ENCODE measurements at places on chromosomes 4 and X.
A peak's percentile ranks its signal among the peaks of the same experiment; 100 is the strongest.

- DNase-seq = no peak
Measured at GRCh38 chr4:6095897-6096296, 77.7 kb upstream of the C4orf50 start.

DNA sequence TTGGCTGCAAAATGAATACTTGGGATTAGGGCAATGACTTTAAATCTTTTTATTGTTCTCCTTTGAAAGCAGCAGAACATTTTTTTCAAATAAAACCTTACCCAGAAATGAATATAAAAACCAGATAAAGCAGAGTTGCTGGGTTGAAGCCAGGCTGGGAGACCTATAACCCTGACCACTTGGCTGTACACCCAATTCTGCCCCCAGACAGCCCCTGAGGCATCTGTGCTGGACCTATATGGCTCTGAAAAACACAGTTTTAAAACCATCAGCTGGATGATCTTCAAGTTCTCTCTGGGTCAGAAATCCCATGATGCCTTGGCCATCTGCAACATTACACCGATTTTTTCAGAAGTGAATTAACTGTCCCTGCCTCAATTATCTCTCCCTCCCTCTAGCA lies 23.7 kb upstream of the GLRA2 start:
- no peak for DNase-seq

DNA sequence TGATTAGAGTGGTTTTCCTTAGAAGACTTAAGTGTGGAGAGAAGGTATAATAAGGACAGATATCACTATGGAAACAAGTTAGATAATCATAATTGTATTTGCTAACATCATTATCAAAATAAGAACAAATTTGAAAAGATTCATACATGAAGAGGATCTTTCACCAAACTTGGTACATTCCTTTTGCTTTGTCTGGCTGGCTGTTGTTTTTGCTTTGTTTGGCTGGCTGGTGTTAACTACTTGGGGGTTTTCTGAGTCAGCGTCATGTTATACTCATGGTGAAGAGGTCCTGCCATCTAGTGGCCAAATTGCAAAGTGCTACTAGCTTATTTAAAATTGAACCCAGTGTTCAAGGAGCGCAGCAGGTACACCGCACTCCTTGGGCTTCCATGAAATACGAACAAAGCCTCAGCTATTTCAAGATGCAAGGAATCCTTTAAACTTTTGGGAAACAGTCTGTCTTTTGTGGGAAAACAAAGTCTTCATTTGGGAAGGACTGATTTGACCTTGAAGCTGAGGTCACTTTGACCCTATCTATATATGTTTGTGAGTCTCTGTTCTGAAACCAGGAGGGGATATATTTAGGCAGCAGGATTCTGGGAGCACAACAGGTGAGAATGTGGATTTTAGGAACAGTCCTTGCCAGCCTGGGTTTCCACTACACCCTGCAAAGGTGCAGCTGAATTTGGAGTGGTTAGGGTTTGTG lies 129.7 kb downstream of the PLS3 start:
- DNase-seq = peak; percentile 85

DNA sequence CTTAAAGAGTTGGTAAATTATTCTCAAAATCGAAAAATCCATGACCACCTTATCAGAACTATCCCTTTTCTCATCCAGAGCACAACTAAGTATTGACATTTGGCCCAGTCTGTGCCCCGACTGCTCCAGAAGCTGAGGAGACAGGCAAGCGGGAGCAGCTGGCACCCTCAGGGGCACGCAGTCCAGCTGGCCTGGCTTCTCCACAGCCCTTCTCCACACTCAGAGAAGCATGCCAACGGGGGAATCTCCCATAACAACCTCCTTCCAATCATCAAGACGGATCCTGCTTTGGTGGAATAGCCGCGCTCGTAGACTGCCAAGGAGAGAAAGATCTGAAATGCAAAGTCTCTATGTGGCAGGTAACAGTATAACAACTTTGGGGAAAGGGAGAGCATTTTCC lies 85.4 kb downstream of the AFAP1 start:
- DNase-seq = no peak

- peak; percentile 38 for DNase-seq
Measured at GRCh38 chr4:183130328-183131155, 31.5 kb downstream of the WWC2 start.

- peak; percentile 26 for DNase-seq
Measured at GRCh38 chr4:109947457-109947856, 34.8 kb downstream of the EGF start.

- no peak for DNase-seq
Measured at GRCh38 chr4:54016504-54016903, 47.9 kb downstream of the CHIC2 start.

DNA sequence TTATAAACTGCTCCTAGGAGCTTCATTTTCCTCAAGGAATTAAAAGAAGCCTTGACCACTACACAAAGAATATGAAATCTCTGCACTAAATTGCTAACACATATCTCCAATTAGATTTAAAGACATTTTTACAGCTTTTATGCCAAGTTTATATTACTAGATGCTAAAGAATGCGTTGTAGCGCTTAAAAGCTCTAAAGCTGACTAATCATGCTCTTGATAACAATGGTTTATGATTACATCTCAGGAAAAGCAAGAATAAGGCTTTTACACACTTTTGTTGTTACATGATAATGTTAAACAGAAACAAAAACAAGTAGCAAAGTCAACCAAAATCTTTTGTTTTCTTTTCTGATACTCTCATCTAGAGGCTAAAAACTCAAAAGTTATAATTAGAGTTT lies 44.7 kb downstream of the SLC10A7 start:
- DNase-seq = no peak

GRCh38 chr4:183438458-183439113 lies 5.8 kb upstream of the CDKN2AIP start:
- DNase-seq = peak; percentile 83

GRCh38 chrX:155747520-155747919 lies 133.6 kb upstream of the VAMP7 start:
- DNase-seq = peak; percentile 1

- no peak for DNase-seq
Measured at GRCh38 chr4:182897601-182898478, 19.3 kb downstream of the DCTD start.

- DNase-seq = no peak
Measured at GRCh38 chr4:169846396-169846795, 88.7 kb upstream of the HPF1 start.

GRCh38 chr4:158965226-158965625 lies 137.7 kb upstream of the RAPGEF2 start:
- DNase-seq = no peak

GRCh38 chr4:108003982-108004515 lies 14.4 kb downstream of the HADH start:
- DNase-seq = no peak

DNA sequence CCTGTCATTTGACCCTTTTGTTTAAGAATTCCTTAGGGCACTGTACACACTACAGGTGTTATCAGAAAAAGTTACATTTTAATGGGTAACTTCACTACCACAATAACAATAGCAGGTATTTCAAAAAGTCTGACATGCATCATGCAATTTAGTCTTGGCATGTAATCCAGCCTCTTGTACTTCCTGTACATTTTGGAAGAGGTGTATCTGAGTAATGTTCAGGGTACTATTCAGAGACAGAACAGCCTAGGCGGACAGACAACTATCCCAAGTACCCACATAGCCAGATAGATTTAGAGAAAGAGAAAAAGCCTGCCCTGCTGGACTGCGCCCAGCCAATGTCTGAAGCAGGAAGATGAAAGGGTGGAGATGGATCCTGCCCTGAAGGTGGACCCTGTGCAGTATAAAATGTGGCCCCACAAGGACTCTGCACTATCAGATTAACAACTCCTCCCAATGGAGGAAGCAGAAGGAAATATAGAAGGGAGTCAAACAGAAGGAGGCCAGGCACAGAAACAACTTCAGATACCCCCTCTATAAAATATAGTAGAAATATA lies 8.5 kb downstream of the UGT2B7 start:
- no peak for DNase-seq

- no peak for DNase-seq
Measured at GRCh38 chr4:117096462-117096861, 11.1 kb upstream of the TRAM1L1 start.

DNA sequence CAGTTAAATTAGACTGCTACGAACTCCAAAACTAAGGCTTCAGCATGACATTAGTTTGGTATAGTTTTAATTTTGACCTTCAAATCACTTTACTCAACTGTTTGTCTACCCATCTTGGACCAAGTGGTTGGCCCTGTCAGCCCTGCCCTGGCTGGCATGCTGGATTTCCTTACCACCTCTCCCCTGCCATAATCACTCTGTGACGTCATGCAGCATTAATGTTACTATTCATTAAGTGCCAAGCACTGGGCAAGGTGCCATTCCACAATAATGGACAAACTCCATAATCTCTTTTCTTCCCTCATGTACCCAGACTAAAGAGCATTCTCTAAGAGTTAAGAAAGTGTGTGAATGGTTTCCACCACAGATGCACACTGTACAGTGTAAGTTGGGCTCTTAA lies 277.0 kb upstream of the INTU start:
- DNase-seq = no peak

DNA sequence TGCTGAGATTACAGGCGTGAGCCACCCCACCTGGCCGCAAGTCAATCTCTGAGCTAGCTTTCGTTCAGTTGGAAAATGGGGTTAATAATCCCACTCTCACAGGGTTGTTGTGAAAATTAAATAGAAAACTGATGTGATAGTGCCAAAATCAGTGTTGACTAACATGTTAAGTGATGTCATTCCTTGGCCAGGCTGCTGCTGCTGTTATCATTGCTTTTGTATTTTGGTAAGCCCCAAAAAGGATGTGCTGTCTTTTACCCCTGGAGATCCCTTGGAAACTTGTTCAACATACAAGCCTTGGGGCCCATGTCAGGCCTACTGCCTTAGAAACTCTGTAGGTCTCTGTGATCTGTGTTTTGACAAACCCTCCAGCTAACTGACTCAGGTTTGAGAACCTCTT lies 106.3 kb downstream of the AFF1 start:
- peak; percentile 79 for DNase-seq

DNA sequence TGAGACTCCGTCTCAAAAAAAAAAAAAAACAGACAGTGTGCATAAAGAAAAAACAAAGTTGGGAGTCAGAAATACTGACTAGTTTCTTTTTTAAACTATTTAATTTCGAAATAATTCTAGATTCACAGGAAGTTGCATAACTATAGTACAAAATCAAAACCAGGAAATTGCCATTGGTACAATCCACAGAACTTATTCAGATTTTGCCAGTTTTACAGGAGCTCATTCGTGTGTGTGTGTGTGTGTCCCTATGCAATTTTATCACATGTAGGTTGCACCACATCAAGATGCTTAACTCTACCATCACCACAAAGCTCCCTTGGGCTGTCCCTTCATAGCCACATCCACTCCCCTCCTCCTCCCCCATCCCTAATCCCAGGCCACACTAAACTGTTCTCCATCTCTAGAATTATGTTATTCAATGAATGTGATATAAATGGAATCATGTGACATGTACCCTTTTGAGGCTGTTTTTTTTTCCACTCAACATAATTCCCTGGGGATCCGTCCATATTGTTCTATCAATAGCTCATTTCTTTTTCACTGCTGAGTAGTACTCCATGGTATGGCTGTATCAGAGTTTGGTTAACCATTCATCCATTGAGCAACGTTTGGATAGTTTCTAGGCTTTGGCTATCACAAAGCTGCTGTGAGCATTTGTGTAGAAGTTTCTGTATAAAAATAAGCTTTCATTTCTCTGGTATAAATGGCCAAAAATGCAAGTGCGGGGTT lies 16.3 kb upstream of the DDX3X start:
- peak; percentile 58 for DNase-seq

DNA sequence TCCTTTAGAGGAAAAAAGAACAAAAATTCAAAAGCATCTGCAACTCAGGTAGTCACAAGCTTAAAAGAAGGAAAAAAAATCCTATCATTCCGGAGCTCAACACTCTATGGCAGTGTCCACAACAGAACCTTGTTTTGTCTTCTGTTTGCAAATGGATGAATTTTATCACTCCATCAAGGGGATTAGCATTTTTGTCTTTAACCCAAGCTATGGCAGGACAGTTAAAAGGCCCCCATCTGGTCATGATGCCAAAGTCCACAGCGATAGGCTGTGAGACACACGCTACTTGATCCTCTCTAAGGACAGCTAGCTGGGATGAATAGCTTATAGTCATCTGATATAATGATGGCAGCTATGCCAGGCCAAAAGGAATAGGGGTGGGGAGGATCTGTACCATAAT lies 16.6 kb downstream of the AMER1 start:
- DNase-seq = no peak

- DNase-seq = no peak
Measured at GRCh38 chr4:56603297-56603696, 77.8 kb downstream of the HOPX start.

- DNase-seq = peak; percentile 2
Measured at GRCh38 chrX:55908661-55909212, 191.2 kb downstream of the RRAGB start.

DNA sequence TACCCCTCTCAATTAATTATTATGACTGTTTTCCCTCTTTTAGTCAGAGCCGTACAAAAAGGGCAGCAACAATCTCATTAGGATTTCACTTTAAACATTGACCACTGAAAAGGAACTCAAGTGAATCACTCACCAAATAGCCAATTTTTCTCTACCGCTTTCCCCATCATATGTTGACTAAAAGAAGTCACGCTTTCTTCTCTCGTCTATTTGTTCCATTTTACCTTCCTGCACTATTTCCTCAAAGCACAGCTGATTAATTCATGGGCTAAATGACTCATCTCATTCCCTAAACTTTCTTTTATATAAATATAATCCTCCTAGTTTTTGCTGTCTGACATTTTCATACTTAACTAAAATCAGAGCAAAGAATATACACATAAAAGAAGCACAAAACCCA lies 8.2 kb downstream of the MID1 start:
- DNase-seq = peak; percentile 78

DNA sequence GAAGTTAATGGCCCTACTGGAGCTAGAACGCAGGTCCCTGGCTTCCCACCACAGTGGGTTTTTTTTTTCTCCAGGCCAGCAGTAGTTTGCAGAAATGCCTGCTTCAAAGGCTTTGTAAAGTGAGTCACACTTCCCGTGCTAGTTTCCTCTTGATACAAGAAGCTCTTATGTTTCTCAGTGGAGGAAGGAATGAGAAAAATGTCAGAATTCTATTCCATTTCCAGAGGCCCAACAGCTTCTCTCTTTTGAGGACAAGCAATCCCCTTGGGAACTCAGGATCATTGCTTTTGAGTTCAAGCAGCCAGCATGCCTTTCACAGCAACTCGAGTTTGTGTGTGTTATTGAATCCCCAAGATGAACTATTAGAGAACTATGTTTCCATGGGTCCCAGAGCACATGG lies 134.3 kb downstream of the GUCY2F start:
- peak; percentile 39 for DNase-seq

- peak; percentile 66 for DNase-seq
Measured at GRCh38 chr4:73998040-73999011, at the start of gene CXCL5. TSS of gene CXCL5 (minus strand) at chr4:73998677. CDS start at chr4:73998581, 96 bp downstream.

DNA sequence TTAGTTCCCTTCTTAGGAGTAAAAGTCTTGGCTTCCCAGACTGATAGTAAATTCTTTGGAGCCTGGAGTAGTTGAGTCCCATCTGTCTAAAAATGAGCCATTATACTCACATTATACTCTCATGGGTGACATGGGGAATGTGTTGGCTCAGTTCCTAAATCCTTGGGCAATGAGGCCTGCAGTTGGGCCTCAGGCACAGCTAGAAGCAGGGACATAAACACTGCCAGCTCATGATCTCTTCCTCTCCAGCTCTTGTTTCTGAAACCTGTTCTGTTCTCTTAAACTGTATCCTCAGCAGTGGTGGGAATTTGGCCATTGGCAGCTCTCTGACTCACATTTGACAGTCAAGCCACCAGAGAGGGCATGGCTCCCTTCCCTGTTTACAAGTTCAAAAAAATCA lies 212.5 kb downstream of the SPATA18 start:
- DNase-seq = no peak
